NCI-H446 (cell line): ENCODE measurements at places on chromosomes 5 and 9.

- DNase-seq = no peak
Observed at GRCh38 chr9:130651752-130652151, 12.6 kb upstream of the PRDM12 start.

DNA sequence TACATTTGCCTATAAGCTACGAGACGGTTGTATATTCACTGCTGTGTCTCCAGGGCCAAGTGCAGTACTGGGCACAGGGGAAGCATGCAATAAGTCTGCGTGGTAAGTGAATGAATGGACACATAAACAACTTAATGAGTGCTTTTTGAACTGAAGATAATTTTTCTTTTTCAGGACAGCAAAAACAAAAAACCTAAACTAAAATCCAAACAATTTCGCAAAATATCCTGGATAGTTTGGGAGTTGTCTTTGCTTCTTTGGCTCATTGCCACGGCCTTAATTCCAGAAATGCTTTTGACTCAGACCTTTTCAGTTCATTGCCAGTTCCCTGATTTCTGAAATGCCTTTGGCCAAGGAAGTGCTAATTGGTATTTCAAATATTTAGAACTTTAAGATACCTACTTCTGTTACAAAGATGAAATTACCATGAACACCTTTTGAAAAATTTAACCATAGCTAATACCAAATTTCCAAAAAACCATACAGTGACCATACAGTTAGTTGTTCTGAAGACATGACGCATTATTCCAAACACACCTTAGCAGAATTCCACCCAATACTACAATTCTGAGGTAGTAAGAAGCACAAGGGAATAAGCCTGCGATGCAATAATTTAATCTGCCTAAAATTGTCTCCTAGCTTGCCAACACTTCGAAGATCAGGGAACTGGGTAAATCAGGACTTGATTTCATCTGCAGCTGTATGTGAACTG, 42.8 kb downstream of the TEK start:
- no peak for DNase-seq

DNA sequence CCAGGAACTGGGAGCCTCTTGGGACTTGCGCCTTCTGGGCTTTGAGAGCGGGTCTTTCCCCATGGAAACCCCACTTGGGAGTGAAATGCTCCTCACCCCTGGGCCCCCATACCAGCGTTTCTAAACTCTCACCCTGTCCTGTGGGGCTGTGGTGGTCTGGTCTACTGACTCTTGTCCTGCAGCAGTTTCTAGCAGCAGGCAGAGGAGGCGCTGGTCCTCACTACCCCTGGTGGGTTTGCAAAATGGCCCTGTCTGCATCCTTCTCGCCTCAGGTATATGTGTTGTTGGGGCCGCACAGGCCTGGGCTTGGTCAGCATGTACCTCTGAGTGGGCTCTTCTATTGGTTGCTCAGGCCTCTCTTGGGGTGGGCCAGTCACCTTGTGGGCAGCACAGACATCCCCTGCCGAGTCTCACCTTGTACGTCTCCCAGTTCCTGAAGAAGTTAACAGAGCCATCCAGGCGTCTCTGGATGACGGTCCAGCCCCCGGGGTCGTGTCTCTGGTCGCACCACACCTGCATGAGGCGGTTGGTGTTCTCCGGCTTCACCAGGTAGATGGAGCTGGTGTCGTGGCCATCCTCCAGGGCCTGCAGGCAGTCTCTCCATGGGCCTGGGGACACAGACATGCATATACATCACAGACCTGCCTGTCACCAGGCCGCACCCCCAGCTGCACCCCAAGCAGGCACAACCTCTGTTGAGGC, 29.0 kb downstream of the ANGPTL2 start:
- no peak for DNase-seq

DNA sequence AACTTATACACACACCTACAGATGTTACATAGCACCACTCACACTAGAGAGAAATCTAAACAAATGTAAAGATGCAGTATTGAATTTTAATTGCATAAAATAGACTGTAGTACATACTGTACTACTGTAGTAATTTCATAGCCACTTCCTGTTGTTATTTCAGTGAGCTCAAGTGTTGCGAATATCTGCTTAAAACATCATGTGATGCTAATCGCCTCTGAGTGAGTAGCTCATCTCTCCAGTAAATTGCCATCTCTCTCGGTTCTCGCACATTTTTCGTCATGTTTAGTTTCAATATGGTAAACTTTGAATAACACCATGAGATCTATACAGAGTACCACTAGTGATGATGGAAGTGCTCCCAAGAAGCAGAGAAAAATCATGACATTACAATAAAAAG, 22.0 kb upstream of the ARHGEF28 start:
- DNase-seq = no peak

GRCh38 chr5:160064417-160064810, 54.8 kb downstream of the PWWP2A start:
- no peak for DNase-seq

DNA sequence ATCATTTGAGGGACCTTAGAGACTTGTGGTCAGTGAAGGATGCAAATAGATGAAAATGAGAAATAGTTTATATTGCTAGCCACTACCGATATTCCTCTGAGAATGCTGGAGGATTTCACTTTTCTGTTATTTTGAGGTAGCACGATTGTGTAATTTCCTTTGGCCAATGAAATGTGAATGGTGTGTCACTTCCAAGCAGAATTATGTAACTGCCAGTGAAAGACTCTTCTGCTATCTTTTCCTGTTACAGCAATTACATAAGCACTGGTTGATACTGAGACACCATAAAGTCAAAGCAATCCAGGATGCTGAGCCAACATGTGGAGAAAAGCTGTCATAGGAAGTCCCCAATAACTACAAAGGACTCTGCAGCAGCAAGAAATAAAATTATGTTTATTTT, 3.6 kb upstream of the PCDHA2 start:
- DNase-seq = no peak

- no peak for DNase-seq
Observed at GRCh38 chr9:74147906-74148305, 349.2 kb upstream of the RORB start.

- DNase-seq = no peak
Observed at GRCh38 chr5:87382224-87382623, 30.5 kb downstream of the CCNH start.

- no peak for DNase-seq
Observed at GRCh38 chr5:17147617-17148016, 69.8 kb upstream of the BASP1 start.

- DNase-seq = no peak
Observed at GRCh38 chr5:78926252-78926651, 58.9 kb downstream of the ARSB start.

DNA sequence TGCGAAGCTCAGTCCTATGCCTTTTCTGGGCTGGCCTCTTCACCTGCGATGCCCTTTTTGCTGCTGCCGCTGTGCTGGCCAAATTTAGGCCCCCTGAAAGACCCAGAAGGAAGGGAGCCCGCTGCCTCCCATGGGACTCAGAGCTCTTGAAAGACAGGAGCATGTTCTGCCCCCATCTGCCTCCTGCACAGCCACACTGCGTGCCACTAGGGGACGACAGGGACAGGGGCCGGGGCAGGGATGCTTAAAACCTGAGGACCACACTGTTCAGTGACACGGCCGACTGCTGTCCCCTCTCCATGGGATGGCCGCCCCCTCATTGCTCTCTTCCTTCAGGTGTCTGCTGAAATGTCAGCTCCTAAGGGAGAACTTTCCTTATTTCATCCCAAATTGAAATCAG, 132.4 kb downstream of the ADAMTS2 start:
- DNase-seq = no peak

DNA sequence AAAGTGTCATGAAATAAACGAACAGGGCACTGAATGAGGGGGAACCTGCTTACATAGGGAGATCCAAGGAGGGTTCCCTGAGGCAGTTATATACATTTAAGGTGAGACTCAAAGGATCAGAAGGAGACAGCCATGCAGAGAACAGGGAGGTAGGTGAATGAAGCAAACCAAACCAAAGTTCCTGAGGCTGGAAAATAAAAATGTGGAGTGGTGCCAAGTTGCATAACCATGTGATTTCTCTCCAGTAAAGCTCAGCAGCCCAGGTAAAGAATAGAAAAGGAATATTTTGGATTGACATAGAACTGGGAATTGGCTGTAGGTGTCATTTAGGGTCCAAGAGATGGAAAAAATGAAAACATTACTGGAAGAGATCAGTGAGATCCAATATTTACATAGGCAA, 110.7 kb downstream of the CAAP1 start:
- DNase-seq = no peak

DNA sequence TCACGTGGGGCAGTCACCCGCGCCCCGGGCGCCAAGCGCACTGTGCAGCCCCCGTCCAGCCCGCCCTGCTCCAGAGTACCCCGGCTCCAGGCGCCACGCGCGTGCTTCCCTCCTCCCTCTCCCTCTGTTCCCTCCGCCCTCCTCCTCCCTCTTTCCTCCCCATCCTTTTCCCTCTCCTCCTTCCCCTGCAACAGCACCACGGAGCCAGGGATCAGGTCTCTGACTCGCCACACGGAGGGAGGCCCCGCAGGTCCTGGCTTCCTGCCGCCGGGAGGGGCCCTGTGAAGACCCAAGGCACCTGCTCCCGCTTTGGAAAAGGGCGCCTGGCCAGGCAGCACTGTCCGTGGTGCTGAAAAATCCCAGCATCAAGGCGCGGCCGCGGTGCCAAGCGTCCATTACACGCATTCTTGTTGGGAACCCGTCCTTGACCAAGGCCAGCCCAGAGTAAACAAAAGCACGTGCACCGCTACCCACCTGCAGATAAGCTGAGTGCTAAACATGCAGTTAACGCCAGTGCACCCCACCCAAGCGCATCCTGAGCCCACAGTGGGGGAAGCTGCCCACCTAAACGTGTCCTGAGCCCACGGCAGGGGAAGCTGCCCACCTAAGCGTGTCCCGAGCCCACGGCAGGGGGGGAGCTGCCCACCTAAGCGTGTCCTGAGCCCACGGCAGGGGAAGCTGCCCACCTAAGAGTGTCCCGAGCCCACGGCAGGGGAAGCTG, 21.7 kb downstream of the SLC6A18 start:
- DNase-seq = no peak

GRCh38 chr9:87615547-87616148, 110.3 kb upstream of the CTSL start:
- DNase-seq = no peak

DNA sequence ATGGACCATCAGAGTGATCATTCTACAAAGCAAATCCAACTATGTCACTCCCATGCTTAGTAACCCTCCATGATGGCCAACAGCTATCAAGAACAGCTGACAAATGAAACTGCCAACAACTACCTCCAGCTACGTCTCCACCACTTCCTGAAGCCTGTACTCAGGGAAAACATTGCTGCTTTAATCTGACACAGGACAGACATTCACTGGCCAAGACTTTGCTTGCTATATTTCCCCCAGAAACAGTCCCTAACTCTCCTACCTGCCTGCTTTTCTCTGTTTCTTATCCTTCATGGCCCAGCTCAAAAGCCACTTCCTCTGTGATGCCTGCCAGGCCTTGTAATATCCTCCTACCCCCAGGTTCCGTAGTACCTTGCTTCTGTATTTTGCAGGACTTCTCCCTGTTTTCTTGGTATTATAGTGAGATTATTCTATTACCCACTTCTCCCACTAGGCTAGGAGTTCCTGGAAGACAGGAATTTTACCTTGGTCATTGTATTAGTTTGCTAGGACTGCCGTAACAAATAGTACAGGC, 14.7 kb upstream of the RAB14 start:
- no peak for DNase-seq

DNA sequence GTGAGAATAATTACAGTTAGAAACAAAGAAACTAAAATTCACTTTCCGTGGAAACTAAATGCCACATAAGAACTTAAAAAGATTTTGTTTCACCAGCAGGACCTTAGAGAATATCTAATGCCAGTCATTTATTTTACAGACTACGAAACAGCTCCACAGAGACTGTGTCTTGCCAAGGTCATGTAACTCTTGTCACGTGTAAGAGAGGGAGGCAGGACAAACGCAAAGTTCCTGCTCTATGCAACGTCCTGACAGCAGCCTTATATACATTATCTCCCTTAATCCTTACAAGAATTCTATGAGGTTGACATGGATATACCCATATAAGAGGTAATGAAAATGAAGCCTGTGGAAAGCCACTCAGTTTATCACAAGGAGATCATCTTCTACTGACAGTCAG, 39.4 kb downstream of the CTNNAL1 start:
- no peak for DNase-seq

DNA sequence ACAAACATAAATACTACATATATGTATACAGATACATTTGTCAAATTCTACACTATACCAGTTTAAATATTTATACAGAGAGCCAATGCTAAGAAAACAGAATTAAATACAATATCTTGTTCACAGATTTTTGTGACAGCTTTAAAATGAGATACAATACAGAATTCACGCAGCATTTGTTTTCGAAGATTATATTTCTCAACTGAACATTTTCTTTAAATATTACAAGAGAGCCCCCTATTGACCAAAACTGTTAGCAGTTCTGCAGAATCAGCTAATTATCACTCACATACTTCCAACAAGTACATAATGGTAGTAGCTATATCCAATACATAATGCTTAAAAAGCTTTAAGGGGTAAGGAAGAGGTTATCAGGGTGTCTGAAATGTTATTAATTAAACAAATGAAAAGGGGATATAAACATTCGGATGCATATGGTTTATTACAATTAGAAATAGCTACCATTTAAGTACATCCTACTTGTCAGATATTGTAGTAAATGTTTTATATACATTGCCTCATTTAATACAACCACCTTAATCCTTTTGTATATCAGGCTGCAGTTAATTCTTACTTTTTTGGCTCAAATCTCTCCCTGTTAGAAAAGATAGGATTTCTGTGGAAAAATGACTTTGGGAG, 31.7 kb downstream of the ZDHHC21 start:
- DNase-seq = no peak

DNA sequence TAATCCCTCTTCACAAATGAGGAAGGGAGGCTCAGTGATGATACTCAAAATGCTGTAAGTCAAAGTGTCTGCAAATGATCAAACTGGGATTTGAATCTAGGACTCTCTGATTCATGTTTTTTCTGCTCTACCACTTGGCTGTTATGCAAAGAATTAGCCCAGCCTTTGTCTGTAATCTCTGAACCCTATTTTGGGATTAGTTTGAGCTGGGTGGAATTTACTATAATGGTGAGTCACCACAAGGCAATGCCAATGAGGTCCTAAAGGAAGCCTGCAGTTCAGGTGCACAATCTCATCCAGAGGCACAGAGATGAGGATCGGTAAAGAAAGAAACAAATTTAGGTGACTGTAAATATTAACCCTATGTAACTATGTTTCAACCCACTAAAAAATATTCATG, 29.2 kb downstream of the RFK start:
- no peak for DNase-seq

DNA sequence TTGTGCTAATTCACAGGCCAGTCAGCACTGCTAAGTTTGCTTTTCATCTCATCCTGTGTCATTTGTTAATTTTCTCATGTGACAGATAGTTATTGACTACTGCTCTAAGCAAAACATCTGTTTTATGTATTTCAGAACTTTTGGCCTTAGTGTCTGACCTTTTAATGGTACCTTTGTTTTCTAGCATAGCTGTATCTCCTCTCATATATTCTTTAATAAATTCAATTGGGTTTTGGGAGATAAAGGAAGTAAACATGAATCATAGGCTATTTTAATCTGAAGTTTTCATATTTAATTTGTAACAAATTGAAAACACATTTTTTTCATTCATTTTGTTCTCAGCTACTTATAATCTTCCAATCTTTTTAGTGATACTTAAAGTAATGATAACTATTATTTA, 13.1 kb downstream of the NDUFAF2 start:
- no peak for DNase-seq

GRCh38 chr9:112193572-112194288, 18.6 kb upstream of the SUSD1 start:
- DNase-seq = no peak
